ENCODE measurements at places on chromosomes 16 and 17.

DNA sequence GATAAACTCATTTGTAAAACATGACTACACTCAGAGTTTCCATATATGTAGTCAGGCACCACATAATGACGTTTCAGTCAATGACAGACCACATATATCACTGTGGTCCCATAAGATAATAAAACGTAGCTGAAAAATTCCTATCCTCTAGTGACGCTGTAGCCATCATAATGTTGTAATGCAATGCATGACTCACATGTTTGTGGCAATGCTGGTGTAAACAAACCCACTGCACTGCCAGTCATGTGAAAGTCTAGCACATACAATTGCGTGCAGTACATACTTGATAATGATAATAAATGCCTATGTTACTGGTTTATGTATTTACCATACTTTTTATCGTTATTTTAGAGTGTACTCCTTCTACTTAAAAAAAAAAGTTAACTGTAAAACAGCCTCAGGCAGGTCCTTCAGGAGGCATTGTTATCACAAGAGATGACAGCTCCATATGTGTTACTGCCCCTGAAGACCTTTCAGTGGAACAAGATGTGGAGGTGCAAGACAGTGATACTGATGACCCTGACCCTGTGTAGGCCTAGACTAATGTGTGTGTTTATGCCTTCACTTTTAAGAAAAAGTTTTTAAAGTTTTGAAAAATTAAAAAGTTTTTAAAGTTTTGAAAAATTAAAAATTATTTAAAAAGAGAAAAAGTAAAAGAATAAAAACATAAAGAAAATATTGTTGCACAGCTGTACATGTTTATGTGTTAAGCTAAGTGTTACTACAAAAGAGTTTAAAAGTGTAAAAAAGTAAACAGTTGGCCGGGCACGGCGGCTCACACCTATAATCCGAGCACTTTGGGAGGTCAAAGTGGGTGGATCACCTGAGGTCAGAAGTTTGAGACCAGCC is 9.0 kb downstream of the STAT5B start:
- no peak for DNase-seq

- no peak for DNase-seq
Measured at GRCh38 chr17:47066095-47066494, 87.0 kb upstream of the RPRML start.

- no peak for DNase-seq
Measured at GRCh38 chr17:51257150-51258081, 2.4 kb downstream of the MBTD1 start.

- no peak for DNase-seq
Measured at GRCh38 chr16:86578611-86579267, 390 bp downstream of the FOXL1 start.

GRCh38 chr16:4936991-4937781 is at the start of gene PPL:
Gene PPL (minus strand): TSS chr16:4937148. CDS start chr16:4937045, 103 bp downstream.
- DNase-seq, result peak; percentile 27

DNA sequence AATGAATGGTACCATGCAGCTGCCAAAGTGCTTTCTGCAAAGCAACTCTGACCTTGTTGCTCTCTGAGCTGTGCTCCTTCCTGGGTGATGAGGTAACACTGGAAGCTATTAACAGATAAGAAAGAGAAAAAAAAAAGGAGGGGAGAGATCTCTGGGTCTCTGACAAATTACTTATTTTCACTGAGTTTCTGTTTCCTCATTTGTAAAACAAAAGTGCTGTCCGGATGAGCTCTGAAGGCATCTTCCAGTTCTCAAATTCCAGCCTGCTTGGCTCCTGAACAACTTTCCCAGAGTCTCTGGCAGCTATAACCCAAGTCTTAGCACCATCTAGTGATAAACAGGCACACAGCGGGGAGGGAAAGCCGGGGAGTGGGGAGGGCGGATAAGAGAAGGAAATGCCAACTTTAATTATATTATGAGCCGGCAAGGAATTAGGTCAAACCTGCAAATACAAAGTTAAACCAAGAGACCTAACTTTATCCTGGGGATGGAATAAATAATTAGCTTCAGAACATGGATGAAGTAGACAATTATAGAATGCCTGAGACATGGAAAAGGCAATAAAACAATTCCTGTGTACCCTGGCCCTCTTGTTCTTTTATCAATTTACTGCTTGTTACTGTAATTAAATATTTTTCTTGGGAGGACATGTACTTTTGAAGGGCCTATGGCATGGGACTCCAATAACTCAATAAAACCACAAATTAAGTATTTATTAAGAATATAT is 61.3 kb upstream of the KIFC3 start:
- DNase-seq, result no peak

GRCh38 chr17:78986649-78987328 is 7.1 kb upstream of the LGALS3BP start:
- DNase-seq, result peak; percentile 16

DNA sequence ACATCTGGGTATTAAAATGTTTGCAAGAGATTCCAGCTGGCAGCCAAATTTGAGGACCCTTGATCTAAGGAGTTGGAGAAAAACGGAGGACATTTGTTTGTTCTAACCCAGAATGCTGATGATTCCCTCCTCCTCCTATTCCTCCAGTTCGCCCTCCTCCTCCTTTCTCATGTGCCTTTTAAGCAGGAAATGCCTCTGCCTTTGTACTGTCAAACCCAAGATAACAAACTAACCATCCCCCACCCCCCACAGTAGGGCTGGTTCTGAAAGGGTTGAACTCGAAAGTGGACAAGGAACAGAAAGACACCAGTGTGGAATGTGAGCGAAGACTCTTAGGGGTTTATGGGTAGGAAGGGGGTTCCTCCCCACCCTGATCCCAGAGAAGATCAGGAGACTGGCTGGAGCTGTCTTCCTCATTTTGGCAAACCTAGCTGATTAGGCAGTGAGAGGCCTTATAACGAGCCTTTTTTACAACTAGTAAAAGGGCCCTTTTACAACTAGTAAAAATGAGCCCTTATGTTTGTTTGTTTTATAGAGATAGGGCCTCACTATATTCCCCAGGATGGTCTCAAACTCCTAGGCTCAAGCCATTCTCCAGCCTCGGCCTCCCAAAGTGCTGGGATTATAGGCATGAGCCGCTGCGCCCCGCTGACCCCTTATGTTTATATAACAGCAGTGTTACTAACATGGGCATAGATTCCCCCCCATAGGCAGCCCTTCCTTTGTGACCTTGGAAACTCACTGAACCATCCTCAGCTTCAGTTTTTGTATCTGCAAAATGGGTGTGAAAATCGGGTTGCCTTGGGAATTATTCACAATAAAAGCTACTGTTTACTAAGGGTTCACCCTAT is 975 bp downstream of the CHD9 start:
- DNase-seq, result no peak

DNA sequence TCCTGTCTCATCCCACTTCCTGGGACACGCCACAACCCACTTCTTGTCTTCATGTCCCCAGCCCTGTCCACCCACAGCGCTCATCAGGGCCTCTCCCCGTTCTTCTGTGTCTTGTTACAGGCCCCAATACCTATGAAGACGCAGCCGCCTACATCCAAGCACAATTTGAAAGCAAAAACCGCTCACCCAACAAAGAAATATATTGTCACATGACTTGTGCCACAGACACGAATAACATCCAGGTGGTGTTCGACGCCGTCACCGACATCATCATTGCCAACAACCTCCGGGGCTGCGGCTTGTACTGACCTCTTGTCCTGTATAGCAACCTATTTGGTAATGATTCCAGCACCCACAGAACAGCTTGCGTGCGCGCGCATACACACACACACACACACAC is 70.6 kb downstream of the AMFR start:
- no peak for DNase-seq

DNA sequence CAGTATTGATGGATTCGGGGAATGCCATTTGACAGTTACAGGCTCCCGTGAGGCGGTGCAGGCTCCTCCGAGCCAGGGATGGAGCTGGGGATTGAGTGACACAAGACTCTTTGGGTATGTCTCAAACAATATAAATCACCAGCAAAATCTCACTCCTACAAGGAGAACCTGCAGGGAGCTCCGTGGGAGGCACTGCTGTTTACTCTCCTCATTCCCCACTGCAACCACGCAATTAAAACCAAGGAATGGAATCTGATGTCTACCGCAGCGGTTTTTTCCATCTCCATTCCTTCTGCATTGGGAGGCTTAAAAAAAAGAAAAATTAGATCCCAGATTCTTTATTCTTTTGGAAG is 157.9 kb downstream of the WWOX start:
- no peak for DNase-seq

DNA sequence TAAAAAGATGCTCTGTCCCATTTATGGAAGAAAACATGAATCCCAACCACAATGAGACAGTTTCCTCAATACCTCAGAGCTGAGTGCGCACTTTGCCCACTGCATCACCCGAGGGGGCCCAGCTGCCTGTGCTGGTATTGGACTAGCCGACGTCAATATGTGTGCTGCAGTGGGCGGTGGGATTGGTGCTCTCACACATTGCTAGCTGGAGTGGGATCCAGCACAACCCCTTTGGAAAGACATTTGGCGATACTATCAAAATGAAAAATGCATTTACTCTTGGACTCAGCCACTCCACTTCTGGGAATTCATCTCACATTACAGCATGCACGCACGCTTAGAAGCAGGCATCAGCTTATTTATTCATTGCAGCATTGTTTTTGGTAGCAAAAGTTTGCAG is 289.2 kb upstream of the FOXF1 start:
- DNase-seq, result no peak

- DNase-seq, result no peak
Measured at GRCh38 chr16:11612665-11613025, 25.9 kb upstream of the LITAF start.

GRCh38 chr16:84059946-84060901 is 17.6 kb upstream of the SLC38A8 start:
- no peak for DNase-seq

- DNase-seq, result no peak
Measured at GRCh38 chr16:2458887-2459646, 842 bp upstream of the TEDC2 start.

DNA sequence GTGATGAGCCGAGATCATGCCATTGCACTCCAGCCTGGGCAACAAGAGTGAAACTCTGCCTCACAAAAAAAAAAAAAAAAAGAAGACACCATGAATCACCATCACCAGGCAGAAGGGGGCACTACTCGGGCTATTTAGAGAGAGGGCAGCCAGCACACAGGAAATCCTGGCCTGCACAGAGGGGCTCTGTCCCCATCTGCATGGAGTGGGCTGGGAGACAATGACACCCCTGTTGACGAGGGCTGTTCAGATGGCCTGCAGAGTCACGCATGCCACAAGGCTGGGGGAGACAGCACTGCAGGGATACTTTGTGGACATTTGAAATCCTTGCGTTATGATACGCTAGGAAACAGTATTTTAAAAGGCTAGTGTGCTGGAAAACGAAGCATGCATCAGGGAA is 48.3 kb downstream of the CUEDC1 start:
- no peak for DNase-seq

DNA sequence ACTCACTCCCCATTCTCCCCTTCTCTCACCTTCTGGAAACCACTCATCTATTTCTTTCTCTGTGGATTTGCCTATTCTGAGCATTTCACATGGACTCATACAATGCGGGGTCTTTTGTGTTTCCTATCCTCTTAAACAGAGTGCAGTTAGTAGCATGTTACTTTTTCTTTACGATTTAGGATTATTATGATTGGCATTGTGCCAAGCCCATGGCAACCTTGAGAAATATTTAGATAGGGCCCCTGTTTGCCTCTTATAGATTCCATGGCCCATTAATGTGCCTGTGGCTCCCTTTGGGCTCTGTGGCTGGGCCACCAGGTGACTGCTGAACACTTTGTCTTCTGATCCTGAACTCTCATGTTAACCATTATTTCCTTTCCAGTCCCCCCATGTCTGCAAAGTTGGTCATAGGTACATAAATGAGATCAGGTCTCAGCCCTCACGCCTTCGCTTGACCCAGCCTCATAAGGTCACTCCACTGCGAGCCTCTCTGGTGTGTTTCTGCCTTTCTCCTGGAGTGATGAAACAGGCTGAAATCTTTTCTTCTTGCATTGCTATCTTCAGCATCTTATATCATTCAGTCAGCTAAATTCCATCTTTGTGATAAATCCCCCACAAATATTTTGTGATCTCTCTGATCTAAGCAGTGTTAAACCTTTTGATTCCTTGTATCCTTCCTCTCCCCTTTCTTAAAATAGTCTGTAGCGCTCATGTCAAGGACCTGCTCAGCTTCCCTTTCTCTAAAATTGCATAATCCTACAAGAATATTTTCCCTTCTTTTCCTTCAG is 44.0 kb downstream of the MYH3 start:
- no peak for DNase-seq

DNA sequence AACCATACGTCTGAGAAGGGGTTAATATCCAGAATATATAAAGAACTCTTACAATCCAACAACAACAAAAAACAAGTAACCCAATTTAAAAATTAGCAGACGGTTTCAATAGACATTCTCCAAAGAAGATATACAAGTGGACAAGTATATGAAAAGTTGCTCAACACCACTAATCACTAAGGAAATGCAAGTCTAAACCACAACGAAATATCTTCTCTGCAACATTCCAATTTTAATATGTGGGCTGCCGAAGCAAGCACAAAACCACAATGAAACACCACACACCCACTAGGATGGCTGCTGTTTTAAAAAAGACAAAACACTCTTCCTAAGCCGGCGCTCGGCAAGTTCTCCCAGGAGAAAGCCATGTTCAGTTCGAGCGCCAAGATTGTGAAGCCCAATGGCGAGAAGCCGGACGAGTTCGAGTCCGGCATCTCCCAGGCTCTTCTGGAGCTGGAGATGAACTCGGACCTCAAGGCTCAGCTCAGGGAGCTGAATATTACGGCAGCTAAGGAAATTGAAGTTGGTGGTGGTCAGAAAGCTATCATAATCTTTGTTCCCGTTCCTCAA is 5.9 kb upstream of the SLC13A2 start:
- DNase-seq, result no peak

- no peak for DNase-seq
Measured at GRCh38 chr17:15498107-15498506, 30.7 kb upstream of the CDRT4 start.

DNA sequence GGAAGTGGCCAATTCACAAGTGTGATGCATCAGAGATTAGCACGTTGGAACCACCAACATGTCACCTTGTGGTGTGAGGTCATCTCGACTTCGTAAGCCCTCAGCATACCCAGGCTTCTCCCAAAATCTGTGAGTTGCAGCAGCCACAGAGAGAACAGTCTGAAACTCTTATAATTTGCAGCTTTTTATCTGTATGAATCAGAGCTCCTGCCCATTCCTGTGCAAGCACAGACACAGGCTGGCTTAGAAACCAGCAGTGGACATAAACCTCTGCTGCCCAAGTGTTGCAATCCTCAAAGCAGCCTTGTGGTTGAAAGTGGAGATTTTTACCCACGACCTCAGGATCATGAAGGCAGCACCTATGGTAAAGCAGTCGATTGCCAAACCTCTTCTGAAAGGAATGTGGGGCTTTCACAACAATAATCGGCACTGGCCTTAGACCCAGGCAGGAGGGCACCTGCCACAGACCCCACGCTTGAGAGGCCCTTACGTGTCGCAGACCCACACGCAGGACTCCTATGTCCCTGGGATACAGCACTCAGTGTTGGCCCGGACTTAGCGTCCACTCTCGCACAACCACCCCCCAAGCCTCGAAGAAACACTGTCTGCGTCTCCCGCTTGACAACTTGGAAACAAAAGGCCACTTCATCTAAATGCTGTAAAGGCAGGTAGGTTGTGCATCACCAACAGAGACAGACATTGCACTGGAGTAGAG is 24.5 kb upstream of the OSGIN1 start:
- DNase-seq, result no peak

GRCh38 chr17:51651513-51652298 is 391.4 kb downstream of the UTP18 start:
- no peak for DNase-seq

GRCh38 chr17:8162997-8163977 is 539 bp upstream of the VAMP2 start:
- DNase-seq, result no peak

GRCh38 chr17:5665164-5665563 is 80.9 kb upstream of the NLRP1 start:
- no peak for DNase-seq

GRCh38 chr17:63703029-63703428 is 3.1 kb upstream of the LIMD2 start:
- DNase-seq, result no peak

Measured in NCI-H1436 treated with DMSO at 0.1 percent for 48 hours (cell line).